CD8-positive, alpha-beta T cell (primary cell): ENCODE measurements at places on chromosomes 16 and 17.
A peak's percentile ranks its signal among the peaks of the same experiment; 100 is the strongest.

- DNase-seq: peak; percentile 75
Observed at GRCh38 chr17:30291543-30292285, at the start of gene BLMH. BLMH (minus strand) TSS chr17:30291944; CDS start chr17:30291819, 125 bp downstream.

- no peak for DNase-seq
Observed at GRCh38 chr16:68076560-68076959, 8.6 kb upstream of the NFATC3 start.

DNA sequence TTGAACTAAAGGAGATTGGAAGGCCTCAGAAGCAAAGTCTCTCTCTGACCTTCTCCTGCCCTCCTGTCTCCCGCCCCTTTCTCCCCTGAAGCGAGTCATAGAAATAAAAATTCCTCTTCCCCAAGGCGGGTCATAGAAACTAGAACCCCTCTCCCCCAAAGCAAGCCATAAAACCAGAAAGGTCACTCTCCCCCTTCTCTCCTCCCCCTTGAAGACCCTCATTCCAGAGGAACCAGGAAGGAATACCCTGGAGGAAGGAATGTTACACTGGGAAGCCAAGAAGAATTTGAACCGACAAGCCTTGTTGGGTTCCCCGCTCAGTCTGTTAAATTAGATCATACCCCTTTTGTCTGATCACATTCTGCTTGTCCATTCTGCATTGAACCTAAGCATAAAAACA lies 2.7 kb upstream of the GJC1 start:
- no peak for DNase-seq

GRCh38 chr16:67244387-67245185 lies 2.7 kb downstream of the FHOD1 start:
- DNase-seq: peak; percentile 88

DNA sequence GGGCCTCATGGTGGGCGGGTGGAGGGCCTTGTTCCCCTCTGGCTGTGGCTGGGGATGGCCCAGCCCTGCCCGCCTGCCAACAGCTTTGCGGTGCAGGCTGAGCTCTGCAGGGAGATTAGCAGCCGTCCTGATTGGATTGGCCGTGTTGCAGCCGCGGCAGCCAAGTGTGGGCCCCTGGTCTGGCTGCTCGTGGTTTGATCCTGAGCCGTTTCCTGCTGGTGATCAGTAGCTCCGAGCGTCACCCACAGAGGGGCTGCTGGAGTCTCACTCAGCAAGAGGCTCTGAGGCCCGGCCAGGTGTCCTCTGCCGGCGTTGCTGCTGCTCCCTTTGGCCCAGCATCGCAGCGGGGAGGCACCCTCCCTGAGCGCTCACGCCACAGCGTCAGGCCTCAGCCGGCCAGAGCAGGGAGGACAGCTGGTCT lies 32.5 kb downstream of the BAIAP2 start:
- no peak for DNase-seq
